C1 segment of cervical spinal cord (tissue), 14 donors: ENCODE measurements at places on chromosomes 11 and 22.

GRCh38 chr11:766106-766935, 11.0 kb downstream of the GATD1 start:
- no peak for DNase-seq

DNA sequence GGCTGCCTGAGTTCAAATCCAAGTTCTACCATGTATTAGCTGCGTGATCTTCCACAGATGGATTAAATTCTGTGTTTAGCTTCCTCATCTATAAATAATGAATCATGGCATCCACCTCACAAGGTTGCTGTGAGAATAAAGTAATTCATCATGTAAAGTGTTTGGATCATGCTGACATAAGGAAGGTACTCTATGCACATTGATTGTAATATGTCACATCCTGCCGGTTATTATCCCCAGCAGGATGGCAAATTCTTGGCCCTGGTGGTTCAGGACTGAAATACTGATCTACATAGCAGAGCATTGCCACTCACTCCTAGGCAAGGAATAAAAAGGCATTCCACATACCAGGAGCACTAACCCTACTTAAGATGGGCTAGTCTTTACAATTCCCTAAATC, 40.8 kb downstream of the LGR4 start:
- DNase-seq = no peak

GRCh38 chr22:46518038-46518437, 19.4 kb downstream of the CELSR1 start:
- DNase-seq = no peak

- no peak for DNase-seq
These were observed 71.0 kb upstream of the PPARA start for GRCh38 chr22:46079093-46079860.

GRCh38 chr11:6542727-6543126, 45.6 kb downstream of the DNHD1 start:
- DNase-seq = no peak

- no peak for DNase-seq
These were observed 16.7 kb downstream of the OR4C3 start for GRCh38 chr11:48341466-48341865.

DNA sequence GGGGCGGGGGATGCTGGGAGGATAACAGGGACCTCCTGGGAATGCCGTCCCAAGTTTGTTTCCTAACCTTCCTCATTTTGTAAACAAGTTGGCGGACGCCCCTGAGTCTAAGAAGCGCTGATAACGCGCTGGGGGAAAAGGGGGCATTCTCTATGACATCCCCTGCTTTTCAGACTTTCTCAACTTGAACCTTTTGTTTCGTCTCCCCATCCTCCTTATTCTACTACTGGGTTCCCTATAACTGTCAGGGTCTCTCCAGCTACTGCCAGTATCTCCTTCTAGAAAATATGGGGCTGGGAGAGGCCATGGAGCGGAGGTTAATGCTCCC, 654 bp downstream of the TMEM86A start:
- no peak for DNase-seq

DNA sequence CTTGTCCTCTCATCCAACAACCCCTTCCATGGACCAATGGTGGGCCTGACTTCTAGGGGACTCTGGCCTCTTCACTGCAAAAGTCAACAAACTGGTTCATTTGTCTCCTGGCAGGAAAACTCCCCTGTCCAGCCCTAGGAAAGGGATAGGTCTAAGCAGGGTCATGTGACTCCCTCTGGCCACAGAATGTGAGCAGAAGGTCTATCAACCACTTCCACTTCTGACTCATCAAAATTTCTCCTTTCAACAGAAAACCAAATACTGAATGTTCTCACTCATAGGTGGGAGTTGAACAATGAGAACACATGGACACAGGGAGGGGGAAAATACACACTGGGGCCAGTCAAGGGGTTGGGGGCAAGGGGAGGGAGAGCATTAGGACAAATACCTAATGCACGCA, 1.3 kb upstream of the ISX start:
- no peak for DNase-seq

GRCh38 chr11:75155570-75156422, 4.9 kb downstream of the SLCO2B1 start:
- no peak for DNase-seq

DNA sequence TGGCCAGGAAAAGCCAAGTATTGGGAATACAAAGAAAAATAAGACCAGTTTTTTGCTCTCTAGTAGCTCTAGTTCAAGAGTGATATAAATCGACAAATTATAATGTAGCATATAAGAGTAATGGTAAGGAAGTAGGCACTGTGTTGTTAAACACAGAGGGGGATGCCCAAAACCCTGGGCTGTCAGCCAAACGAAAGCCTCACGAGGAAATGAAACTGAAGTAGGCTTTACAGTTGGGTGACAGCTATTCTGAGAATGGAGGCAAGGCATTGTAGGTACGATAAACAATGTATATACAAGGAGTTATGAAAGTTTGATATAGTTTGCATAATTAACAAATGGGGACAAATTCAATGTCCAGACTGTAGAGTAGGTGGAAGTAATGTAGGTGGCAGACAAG, 176.4 kb downstream of the FAM181B start:
- DNase-seq = no peak

DNA sequence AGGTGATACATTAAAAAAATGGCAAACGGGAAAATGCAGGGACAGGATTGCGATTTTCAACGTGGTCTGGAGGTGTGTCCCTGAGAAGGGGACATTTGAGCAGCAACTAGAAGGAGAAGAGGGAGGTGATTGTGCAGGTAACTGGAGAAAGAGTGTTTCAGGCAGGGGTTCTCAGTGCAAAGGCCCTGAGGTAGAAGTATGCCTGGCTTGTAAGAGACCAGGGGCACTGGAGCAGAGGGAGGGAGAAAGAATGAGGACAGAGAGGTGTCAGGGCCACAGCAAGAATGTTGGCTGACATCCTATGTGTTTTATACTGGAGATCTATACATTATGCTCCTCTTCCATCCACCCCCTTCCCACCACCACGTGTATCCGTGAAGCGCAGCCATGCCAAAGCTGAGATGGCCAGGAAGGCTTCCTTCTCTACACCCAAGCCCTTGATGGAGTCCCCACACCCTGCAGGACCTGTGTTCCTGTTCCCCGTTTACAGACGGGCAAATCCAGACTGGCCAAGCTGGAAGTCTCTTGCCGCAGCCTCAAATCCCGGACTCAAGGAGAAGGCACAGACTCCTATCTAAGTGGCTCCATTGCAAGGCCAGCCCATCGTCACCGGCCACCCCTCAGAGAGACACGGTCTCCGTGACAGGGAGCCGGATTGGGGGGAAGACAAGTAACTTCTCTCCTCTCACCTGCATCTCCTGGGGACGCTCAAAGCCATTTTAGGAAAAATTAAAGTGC, 416.1 kb downstream of the MN1 start:
- DNase-seq = no peak

DNA sequence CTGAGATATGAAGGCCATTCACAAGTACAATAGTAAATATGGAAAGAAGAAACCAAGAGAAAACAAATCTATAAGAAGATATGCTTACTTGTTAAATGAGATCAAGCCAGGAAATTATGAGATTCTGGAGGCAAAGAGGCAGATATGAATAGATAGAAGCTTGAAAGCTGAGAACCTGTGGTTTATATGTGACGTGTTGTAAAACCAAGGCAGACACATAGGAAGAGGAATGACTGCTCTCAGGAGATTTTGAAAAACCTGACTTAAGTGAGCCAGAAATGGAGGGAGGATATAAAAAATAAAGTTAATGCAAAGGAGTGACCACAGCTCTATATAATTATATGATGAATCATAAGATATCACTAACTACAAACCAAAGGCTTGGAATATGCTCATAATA, 1160.5 kb upstream of the CNTN5 start:
- no peak for DNase-seq

- DNase-seq = no peak
These were observed 1.2 kb downstream of the BACE1 start for GRCh38 chr11:117314840-117315239.

GRCh38 chr11:46682773-46683752, 17.4 kb downstream of the ARHGAP1 start:
- no peak for DNase-seq

GRCh38 chr11:121426476-121427399, 25.4 kb upstream of the SORL1 start:
- peak; percentile 64 for DNase-seq

- DNase-seq = no peak
These were observed 348.0 kb downstream of the TENM4 start for GRCh38 chr11:79092791-79093353.

GRCh38 chr22:46350121-46350520, 14.6 kb downstream of the TRMU start:
- no peak for DNase-seq

- DNase-seq = no peak
These were observed 7.7 kb downstream of the PITPNB start for GRCh38 chr22:27911330-27911729.

GRCh38 chr11:60005360-60005759, 11.6 kb upstream of the OOSP4B start:
- no peak for DNase-seq
